ENCODE measurements at places on chromosomes 5 and 9.

DNA sequence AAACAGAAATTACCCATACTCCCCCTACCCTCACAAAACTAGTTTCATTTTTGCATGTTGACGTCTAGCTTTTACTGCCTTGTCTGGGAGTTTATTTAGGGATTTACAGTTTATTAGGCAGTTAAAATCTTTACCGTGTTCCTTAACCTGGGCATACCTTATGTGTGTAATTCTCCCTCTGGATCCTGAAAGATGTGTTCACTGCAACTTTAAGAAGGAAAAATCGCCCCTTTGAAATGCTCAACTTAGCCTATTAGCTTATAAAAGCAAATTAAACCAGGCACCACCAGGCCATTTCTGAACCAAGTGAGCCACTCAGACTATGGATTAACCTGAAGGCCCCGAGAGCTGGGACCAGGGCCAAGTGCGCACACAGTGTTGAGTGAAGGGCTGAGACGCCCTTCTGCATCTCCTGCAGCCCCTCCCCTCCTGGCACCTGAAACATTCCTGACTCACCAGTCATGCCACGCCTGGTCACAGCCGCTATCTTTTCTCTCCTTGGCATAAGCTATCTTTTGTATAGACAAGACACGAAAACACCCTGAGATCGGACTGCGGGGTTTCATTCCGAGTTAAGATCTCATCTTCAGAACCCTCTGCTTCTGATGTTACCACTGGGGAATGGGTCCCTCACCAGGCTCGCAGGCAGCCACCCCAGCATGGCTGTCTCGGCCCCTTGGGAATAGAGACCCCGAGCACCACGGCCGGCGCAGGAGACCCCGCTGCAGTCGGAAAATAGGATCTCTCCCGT, 111.9 kb downstream of the ROR2 start:
- DNase-seq, result no peak

DNA sequence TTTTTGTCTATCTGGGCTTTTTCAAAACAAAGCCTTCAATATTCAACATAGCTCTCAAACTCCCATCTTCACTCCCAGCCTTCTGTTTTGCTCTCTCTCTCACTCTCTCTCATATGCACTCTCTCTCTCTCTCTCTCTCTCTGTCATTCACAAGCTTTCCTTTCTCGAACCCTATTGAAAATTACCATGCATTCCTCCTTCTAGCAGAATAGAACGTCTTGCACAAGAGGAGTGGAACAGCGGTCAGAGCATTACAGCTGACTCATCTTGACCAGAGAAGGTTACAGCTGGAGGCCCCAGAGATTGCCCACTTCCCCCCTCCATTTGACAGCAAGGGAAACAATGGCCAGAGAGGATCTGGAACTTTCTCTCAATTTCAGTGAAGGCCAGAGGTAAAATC, 51.0 kb upstream of the LIFR start:
- no peak for DNase-seq

DNA sequence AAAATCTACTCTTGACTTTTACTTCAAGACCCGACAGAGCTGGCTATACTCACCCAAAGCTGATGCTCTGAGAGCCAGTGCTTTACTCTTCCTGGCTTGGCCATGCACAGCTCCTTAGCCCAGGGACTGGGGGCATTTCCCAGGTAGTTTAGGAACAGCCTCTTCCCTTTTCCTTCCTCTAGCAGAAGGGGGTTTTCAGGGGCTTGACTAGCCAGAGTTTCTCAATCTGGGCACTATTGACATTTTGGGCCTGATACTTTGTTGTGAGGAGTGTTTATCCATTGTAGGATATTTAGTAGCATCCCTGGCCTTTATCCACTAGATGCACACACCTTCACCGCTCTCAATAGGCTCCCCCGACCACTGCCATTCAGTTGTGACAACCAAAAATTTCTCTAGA, 50.0 kb upstream of the RFX3 start:
- no peak for DNase-seq

DNA sequence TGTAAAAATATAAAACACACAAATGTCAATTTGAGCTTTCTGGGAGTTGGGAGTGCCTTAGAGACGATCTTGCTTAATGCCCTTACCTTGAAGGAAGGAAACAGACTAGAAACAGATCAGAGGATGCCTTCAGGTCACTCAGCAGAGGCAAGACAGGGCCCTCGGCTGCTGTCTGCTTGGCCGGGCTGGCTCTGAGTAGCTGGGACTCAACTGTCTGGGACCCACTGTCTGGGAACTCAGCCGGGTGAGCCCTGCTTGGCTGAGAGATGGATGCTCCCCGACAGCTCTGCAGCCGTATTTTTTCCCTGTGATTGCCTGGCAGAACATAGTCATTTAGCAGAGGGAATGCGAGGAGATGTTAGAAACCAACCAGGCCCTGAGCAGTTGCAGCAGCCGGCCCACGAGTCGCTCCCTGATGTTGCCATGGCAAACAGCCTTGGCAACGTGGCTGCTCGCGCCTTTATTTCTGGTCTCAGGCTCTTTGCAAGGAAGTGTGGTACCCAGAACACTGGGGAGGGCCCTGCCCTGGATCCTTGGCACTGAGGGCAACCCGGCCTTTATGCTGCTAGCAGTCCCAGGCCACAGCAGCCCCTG, 10.9 kb downstream of the PPARGC1B start:
- DNase-seq, result no peak

DNA sequence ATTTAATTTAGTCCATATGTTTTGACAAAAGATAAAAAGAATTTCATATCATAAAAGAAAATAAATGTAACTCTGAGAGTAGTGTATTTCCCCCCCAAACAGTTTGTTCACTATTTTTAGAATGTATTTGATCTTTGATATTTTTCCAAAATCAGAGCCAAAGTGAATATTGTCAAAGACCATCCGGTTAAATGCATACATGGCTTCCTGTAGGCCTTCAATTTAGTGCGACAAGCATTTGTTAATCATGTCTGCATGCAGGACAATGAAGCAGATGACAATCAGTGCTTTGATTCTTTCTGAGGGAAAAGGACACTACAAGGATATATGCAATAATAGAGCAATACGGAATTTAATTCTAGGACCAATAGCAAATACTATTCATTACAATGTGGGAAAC, 79.8 kb downstream of the ACTBL2 start:
- DNase-seq, result no peak

DNA sequence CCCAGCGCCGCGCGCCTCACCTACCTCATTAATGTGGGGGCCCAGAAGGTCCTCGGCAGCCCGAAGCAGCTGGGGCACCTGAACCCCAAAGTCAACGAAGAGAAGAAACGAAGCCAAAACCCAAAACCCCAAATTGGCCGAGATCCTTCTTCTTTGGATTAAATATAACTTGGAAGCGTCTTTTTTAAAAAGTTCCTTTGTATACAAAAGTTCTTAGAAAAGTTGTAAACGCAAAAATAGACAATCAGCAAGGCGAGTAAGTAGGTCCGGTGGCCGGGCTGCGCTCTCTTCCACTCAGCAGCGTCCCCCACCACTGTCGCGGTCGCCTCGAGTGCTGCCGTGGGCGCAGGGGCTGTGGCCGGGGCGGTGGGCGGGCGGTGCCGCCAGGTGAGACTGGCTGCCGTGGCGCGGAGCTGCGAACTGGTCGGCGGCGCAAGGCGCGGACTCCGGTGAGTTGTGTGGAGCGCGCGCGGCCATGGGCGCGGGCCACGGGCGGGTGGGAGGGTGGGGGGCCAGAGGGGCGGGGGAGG, 360 bp downstream of the KLF4 start:
- DNase-seq, result no peak

- DNase-seq, result no peak
These were observed 53.2 kb upstream of the NCS1 start for GRCh38 chr9:130118841-130119518.

DNA sequence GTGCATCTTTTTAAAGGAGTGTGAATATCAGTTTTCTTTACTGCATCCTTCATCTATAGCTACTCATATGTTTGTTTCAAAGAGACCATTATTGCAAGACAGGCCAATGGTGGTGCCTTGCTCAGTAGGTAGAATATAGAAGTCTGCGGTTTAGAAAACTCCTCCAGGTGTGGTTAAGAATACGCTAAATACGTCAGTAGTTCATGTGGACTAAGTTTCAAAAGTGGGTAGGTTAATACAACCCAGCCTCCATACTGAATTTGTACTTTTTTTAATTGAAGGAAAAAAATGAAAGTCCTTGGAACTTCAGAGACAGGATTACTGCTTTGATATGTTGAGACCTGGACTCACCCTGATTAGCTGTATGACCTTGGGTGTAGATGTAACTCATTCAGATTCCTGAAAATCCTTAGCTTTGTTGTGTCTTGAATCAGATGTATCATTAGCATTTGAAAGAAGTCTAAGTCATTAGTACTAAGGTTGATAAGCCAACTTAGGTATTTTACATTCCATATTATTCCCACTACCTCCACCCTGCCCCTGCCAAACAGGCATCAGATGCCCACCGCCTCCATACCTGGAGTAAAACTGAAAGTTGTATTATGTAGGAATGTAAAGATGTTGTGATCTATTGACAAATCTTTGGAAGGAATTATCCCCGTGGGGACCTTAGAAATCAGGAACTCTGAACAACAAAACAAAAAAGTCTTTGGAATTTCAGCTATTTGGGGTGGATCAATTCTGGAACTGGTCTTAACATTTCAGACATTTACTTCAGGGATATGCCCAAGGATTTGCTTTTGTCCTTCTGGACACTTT, 6.1 kb downstream of the BASP1 start:
- no peak for DNase-seq

DNA sequence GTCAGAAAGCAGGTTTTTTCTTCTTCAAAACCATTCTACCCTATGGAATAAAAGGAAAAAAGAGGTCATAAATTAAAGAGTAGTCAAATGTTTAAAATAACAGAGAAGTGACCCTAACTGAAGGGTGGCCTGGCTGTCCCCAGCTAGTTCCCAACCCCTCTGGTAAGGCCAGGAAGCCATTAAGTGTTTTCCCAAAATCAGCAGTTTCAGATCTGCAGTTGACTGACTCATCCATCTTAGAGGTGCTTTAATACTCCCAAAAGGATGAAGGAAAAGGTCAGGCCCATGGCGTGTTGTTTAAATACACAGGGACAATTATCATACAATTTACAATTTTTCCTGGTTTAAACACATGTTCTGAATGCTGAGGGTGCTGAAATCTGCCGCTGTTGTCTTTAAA, 47.9 kb upstream of the TBC1D9B start:
- DNase-seq, result no peak

- DNase-seq, result no peak
These were observed 214.4 kb downstream of the SEMA6A start for GRCh38 chr5:116360008-116360853.

GRCh38 chr5:28862137-28862859, 1823.9 kb upstream of the CDH9 start:
- no peak for DNase-seq

GRCh38 chr5:111461255-111461671, 51.1 kb downstream of the STARD4 start:
- no peak for DNase-seq

DNA sequence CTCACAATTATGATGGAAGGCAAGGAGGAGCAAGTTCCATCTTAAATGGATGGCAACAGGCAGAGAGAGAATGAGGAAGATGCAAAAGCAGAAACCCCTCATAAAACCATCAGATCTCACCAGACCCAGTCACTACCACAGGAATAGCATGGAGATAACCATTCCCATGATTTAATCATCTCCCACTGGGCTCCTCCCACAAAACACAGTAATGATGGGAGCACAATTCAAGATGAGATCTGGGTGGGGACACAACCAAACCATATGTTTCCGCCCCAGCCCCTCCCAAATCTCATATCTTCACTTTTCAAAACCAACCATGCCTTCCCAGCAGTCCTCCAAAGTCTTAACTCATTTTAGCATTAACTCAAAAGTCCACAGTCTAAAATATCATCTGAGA, 304.0 kb downstream of the TUSC1 start:
- no peak for DNase-seq

- no peak for DNase-seq
These were observed 79.4 kb downstream of the SPTLC1 start for GRCh38 chr9:92035687-92036410.

GRCh38 chr9:94802793-94803192, 76.3 kb downstream of the AOPEP start:
- peak; percentile 11 for DNase-seq

GRCh38 chr9:4048441-4048840, 251.4 kb downstream of the GLIS3 start:
- no peak for DNase-seq

DNA sequence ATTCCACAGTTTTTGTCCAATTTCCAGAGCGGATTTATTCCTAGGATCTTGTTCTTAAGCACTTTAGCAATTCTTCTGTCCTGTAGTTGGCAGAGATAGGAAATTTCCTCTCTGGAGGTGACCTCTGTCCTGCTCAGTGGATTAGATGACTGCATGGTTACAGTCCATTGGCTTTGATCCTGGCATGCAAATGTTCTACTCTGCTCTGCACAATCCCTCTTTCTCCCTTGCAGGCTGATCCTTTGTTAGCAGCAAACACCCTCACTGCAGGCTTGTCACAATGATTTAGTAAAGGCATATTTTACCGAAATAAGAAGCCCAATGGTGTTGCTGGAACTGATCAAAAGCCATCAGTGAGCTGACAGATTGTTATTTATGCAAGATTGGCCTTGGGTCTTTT, 243.8 kb downstream of the COX7C start:
- DNase-seq, result no peak

GRCh38 chr5:167633931-167634341, 657.5 kb upstream of the WWC1 start:
- DNase-seq, result no peak

DNA sequence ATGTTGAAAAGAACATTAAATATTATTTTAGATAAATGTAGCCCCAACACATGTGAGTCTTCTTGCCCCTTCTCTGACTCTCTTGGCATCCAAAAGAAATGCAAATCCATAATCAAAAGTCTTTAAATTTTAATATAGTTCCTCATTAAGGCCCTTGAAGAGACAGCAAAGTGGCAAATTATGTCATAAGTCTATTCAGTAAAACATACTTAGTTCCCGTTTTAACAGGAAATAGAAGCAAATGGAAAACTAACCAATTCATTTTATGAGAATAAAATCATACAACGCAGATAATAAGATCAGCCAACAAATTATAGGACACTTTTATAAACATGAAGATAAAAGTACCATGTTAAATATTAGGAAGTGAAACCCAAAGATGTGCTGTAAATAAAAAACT, 20.1 kb upstream of the IFNB1 start:
- no peak for DNase-seq

DNA sequence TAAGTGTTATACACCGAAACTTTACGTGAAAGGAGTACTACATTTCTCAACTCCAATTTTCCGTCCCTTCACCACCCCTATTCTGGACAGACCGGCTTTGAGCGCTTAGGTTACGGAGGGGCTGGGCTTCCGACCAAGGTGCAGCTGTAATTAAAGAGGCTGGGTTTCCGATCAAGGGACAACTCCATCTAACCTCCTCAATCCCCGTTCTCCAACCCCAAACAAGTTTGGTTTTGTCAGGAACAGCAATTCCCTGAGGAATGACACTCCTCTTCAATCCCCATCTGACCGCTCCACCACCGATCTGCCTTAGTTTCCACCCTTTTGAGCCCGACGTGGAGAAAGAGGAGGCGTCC, 577 bp downstream of the TUT7 start:
- no peak for DNase-seq

- no peak for DNase-seq
These were observed 41.5 kb downstream of the SH3PXD2B start for GRCh38 chr5:172412724-172413286.
